ENCODE measurements at places on chromosomes 1 and 21. TPM values are rescaled to one million over a fixed set of nuclear protein-coding genes. Genes with fewer than 3 reads are reported as not detected.

Gene BSND
- not detected for total RNA-seq

Gene CHODL
- total RNA-seq: not detected

Gene LAD1
- not detected for total RNA-seq

Gene CHI3L2
- total RNA-seq: 23.8 TPM

DNA sequence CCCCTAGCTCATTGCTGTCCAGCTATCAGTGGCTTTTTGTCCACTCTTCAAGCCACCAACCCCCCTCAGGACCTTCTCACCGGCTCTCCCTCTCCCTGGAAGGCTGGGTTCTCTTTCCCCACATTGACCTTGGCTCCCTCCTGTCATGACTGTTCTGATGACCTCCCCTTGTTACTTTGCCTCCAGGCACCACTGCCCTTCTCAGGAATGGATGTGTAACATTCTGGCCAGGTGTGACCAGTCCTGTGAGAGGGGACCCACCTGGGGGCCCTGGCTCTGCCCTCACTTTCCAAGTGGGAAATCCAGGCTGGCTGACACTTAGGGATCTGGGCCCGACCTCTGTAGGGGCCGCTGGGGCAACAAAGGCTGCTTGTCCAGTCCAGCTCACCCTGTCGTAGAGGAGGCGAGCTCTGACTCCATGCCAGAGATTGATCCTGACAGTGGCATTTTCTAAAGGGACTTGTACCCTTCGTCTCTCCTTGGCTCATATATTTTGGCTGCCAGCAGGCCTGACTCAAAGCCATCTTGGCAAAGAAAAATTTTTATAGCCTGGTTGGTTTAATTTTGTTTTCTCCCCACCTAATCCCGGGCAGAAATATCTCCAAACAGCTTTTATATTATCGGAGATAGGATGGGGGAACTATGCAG is 37.9 kb upstream of the USP24 start:
- no peak for DNase-seq
- H3K4me3 ChIP-seq: no peak overlapping the region
- peaks cover 3% of the 10 kb centered on the region for H3K27me3 ChIP-seq
- H3K36me3 ChIP-seq: no peaks in the 10 kb centered on the region
- H3K27ac ChIP-seq: no peak overlapping the region
- peaks cover 18% of the 10 kb centered on the region for H3K4me1 ChIP-seq

GRCh38 chr1:13593511-13594131 is 10.0 kb downstream of the PDPN start:
- no peaks in the 10 kb centered on the region for H3K4me1 ChIP-seq
- DNase-seq: no peak
- H3K27me3 ChIP-seq: no peaks in the 10 kb centered on the region
- H3K36me3 ChIP-seq: no peaks in the 10 kb centered on the region
- H3K4me3 ChIP-seq: no peak overlapping the region

GRCh38 chr21:33026878-33027400 is 1.2 kb downstream of the OLIG2 start:
- H3K4me1 ChIP-seq: peaks cover 33% of the 10 kb centered on the region
- peaks cover 8% of the 10 kb centered on the region for H3K36me3 ChIP-seq
- peak overlapping the region; percentile 34 for H3K27ac ChIP-seq
- DNase-seq: no peak
- peak overlapping the region; percentile 45 for H3K4me3 ChIP-seq

- H3K27ac ChIP-seq: no peak overlapping the region
- no peaks in the 10 kb centered on the region for H3K36me3 ChIP-seq
- no peak for DNase-seq
These were observed 225.7 kb downstream of the GREM2 start for GRCh38 chr1:240385985-240386978.

GRCh38 chr1:211625040-211625439 is 46.1 kb upstream of the SLC30A1 start:
- H3K27ac ChIP-seq: peak overlapping the region; percentile 27
- peaks cover 8% of the 10 kb centered on the region for H3K27me3 ChIP-seq
- DNase-seq: peak; percentile 57
- H3K4me1 ChIP-seq: peaks cover 24% of the 10 kb centered on the region
- no peaks in the 10 kb centered on the region for H3K36me3 ChIP-seq

DNA sequence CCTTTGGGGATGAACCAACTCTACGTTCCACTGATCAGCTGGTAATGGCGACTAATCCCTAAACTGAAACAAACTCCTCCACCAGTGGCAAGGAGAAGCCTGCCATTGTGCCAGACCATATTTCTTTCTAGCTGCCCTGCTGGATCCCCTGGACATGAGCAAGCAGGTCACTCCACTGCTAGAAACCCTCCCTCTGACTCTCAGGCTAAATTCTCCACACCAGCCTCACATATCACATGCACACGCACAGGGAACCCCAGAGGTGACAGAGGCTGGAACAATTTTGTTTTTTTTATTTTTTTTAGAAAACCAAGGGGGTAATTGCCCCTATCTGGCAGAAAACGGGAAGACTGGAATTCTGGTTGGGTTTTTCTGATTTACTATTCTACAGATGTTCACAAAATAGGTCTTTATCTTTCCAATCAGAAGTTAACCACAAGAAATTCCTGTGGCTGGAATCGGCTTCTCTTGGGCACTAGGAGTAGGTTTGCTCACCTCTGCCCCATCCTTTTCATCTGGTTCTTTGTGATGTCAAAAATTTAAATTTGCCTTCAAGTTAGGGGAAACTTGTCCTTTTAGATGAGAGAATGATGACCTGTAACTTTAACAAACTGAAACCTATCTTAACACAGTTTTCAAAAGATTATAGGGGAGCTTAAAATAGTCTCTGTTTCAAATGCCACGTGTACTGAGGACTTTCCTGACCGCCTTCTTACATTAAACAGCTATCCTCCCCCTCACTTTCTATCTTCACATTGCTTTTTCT is 258.1 kb downstream of the SDCCAG8 start:
- DNase-seq: no peak
- no peak overlapping the region for H3K27ac ChIP-seq
- H3K36me3 ChIP-seq: peaks cover 11% of the 10 kb centered on the region
- H3K4me3 ChIP-seq: no peak overlapping the region

GRCh38 chr1:227521782-227522181 is 41.6 kb upstream of the ZNF678 start:
- no peak overlapping the region for H3K4me3 ChIP-seq
- no peaks in the 10 kb centered on the region for H3K36me3 ChIP-seq
- DNase-seq: no peak
